ENCODE measurements at places on chromosomes 6 and 20.

DNA sequence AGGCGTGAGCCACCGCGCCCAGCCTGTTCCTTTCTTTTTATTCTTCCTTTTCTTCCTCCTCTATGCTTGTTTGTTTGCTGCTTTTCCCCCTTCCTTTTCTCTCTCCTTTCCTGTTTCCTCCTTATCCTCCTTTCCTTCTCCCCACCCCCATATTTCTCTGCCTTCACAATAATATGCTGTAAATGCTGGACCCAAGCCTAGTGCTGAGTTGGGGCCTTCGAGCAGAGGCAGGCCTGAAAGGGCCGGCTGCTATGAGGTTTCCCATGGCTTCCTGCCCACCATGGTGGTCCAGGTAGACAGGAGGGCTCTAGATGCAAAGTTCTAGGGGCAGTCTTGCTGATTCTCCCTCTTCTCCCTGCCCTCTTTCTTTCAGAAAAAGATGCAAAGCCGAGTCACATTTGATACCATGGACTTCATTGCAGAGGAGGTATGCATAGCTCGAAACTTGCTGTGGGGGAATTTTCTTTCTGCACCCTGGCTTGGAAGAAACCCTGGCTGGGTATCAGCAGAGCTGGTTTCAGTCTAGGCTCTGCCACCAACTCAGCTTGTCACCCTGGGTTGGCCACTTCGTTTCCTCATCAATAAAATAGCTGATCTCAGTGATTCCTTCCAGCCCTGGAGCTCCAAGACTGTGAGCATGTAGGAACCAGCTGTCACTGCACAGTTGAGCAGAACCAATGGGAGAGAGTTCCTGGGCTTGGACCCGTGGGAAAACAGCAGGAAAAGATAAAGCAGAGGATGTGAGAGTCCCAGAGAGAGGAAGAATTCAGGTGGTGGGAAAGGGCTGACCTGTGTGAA, 7.4 kb downstream of the CNBD2 start:
- DNase-seq: no peak

DNA sequence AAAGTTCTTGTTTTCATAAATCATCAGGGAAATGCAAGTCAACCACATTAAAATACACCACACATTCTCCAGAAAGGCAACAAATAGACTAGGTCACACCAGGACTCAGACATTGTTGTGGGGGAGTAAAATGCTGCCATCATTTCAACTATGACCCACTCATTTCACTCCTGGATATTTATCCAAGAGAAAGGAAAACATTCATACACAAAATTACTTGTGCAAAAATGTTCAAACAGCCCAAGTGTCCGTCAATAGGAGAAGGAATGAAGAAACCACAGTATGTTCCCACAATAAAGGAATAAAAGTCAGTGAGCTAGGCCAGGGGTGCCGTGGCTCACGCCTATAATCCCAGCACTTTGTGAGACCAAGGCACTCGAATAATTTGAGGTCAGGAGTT, 81.5 kb upstream of the QKI start:
- no peak for DNase-seq

DNA sequence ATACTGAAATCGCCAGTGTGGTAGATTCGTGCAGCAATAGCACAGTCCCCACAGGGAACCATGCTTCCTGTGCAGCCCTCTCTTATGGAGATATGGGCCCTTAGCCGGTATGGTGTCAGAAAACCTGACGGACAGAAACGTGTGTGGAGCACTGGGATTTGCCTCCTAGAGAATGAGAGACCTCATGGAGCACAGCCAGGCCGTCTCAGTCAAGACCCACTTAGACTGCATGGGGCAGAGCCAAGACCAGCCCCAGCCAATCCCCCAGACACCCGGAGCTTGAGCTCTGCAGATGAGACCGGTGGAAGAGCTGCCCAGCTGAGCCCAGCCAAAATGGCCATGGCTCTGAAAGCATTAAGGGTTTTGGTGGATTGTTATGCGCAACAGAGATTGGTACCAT, 163.7 kb downstream of the DLL1 start:
- no peak for DNase-seq

DNA sequence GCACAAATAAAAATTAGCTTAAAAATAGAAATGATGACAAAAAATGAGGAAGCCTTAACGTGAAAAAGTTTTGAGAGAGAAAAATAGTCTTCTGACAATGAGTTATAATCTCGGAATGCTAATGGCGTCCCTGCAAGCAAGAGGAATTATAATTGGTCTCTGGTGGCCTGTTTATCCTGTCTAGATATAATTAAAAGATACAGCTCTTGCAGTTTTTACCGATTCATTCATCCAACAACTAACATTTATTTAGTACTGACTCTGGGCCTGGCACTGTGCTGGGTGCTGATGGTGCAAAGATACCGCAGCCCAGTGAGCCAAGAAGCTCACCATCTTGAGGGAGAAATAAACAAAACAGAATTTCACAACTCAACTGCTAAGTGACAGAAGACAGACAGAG, 31.6 kb upstream of the ANKRD60 start:
- no peak for DNase-seq

- no peak for DNase-seq
Measured at GRCh38 chr20:63466250-63466825, 6.1 kb downstream of the KCNQ2 start.
